Hindlimb muscle (tissue), 1 donor: ENCODE measurements at places on chromosomes 16 and 17. TPM values are rescaled to one million over a fixed set of nuclear protein-coding genes. Genes with fewer than 3 reads are reported as not detected.

DNA sequence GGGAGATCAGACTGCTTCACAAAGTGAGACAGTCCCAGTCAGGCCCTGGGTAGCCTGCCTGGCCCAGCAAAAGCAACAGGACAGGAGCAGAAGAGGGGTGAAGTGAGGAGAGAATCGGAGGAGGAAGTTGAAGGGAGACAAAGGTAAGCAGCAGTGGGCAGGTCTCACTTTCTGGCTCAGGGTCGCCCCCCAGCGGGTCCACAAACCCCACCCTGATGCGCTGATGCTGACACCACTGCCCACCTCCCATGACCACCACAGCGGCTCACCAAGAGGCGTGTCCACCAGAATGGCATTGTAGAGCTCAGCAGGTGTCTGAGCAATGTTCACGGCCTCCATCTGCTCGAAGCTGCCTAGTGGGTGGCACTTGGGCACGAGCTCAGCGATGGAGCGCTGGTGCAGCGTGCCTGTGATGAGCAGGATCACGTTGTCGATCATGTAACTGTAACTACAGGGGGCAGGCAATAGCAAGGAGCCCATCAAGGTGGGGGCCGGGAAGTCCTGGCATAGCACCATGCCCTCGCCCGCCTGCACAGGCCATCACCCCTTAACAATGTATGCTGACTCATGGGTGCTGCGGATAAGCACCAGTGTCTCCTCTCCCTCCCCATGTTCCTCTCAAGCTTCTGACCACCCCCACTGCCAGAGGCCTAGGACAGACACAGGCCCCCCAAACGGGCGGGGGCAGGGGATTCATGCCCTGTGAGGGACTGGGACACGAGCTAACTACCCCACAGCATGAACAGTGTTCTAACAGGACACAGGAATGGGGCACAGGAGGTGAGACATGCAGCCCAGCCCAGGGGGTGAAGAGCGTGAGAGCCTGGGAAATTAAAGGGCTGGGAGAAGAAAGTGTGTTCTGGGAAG lies 13.6 kb downstream of the HSD11B2 start:
- DNase-seq: no peak

DNA sequence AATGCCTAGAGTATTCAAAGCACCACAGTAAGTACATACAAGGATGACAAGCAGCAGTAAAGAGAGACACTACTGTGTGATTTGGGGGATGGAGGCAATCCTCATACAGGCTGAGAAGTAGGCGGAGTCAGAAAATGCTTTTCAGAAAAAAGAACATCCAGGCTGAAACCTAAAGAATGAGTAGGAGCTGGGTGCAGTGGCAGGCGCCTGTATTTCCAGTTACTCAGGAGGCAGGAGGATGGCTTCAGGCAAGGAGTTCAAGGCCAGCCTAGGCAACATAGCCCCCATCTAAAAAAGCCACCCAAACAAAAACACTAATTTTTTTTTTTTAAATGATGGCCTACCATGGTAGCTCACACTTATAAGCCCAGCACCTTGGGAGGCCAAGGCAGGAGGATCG lies 10.3 kb downstream of the KANSL1 start:
- no peak for DNase-seq

DNA sequence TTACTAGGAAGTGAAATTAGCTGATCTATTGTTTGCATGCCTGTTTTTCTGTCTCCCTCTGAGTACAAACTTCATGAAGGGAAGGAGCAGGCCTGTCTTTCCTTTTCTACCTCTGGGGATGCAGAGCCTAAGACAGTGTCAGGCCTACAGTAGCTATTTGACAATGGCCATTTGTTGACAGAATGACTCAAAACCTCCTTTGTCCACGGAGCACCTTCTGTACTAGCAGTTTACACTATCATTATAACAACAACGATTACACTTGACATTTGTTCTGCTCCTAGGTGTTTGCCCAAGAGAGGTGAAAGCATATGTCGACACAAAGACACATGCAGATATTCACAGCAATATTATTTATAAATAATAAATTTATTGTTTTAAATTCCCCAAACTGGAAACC lies 132.3 kb upstream of the IRX3 start:
- DNase-seq: no peak

- DNase-seq: no peak
Measured at GRCh38 chr16:73371584-73372319, 323.8 kb upstream of the ZFHX3 start.

DNA sequence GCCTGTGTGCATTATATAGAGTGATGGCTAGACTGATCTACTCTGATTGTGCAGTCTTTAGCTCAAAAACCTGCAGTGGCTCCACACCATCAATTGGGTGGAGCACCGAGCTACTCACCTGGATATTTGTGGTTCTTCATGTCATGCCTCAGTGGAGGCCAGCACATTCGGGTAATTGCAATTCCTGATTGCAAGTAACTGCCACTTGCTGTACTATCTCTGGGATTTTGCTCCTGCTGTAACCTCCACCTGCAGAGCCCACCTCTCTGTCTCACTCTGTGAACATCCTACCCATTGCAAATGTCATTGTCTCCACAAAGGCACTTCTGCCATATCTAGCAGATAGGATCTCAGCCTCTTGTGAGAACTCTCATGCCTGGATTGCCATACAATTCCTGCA lies 1.7 kb upstream of the CCL1 start:
- DNase-seq: no peak

DNA sequence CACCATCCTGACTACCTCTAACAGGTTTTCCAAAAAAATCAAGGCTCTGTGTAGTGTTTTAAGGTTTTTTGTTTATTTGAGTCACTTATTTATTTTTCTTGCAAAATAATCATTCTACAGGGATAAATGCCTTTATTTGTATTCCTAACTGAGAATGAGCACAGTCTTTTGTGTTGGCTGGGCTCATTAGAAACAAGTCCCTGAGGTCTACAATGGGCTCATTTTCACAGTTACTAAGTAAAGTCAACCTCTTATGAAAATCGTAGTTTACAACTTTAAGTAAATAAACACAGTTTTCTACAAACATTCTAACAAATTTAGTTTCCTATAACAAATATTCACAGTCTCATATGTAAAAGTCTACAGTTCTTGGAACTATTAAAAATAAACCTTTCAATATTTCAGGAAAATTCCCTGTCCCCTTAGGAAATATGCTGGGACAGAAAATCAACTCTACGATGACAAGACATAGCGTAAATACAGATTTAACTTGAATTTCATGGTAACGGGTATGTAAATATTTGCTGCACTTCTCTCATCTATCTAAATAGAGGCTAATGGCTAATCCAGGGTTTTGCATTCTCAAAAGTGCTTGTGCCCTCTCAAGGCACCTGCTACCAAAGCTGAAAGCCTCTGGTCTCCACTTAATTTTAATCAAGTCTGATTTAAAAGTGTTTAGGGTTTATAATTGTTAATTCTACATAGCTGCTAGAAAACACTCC lies 31.5 kb upstream of the CDH5 start:
- DNase-seq: no peak

DNA sequence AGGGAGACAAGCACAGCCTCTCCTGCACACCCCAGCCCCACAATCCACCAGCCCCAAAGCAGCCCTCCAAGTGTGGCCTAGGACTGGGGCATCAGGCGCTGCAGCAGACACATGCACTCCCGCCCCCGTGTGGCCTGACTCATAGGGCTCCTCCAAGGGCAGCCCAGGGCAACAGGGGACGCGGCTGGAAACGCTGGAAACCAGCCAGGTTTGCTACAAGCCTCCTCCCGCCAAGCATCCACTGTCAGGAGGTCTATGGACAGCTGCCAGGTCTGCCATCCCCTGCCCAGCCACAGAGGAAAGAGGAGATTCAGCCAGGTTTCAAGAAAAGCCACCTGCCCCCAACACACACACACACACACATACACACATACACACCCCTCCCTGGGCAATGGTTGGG lies 25.8 kb downstream of the SRCIN1 start:
- DNase-seq: no peak

GRCh38 chr16:4780235-4780634 lies 7.9 kb downstream of the SEPTIN12 start:
- no peak for DNase-seq

- no peak for DNase-seq
Measured at GRCh38 chr17:82957469-82957795, 117.6 kb upstream of the ZNF750 start.

GRCh38 chr16:29712809-29713208 lies 33.0 kb downstream of the C16orf54 start:
- DNase-seq: no peak

DNA sequence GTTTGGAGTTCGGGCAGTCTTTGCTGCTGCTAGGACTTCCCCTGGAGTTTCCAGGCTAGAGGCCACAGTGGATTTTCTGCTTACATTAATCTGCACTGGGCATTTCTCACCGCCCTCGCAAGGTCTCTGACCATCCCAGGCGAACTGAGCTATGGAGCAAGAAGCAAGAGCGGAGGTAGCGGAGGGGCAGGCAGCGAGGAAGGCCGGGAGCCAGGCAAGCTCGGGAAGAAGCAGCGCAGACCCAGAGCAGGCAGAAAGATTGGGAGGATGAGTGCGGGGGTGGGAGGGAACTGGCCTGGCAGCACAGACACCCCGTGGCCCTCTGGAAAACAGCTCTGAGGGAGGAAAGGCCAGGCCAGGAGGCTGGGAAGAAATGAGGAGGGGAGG lies 3.8 kb downstream of the COTL1 start:
- DNase-seq: no peak

DNA sequence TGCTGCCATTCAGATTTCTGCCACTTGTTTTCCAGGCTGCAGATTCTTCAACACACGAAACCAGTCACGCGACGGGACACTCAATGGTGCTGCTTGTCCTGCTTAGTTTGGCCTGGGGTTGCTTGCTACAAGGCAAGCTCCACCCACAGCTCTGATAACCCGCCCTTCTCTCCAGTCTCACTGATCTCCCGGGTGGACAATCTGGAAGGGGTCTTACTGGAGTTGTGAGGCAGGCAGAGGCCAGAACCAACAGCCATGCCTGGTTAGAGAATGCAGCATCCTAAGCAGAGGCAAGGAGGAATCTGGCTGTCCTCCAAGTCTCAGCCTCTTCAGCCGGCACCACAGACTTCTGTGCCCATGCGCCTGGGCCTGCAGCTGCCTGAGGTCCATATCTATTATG lies 119.1 kb downstream of the KCNJ12 start:
- no peak for DNase-seq

GRCh38 chr16:11412175-11412904 lies 67.1 kb downstream of the RMI2 start:
- no peak for DNase-seq

- DNase-seq: no peak
Measured at GRCh38 chr17:58669853-58670252, 22.0 kb downstream of the TEX14 start.

DNA sequence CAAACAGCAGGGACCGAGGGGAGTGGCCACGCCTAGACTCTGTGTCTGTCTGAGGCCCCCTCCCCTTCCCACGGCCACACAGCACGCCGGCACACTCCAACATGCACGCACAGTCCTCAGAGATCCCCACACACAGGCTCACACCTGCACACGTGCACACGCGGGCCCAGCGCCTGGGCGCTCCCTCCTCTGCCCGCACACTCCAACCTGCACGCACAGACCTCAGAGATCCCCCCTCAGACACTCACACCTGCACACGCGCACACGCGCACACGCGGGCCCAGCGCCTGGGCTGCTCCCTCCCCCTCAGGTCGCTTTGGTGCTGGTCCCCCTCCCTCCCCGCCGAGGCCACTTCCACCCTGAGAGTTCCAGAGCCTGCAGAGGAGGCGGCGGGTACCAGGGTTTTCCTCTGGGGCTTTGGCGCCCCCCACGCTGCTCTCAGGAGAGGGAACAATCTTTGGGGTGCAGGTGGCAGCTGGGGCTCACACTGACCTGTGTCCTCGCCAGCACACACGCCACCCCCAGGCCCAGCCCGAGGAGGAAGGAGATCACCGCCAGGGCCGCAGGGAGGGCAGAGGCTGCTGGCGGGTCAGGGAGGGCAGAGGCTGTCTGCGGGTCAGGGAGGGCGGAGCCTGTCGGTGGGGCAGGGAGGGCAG lies 1.6 kb downstream of the CD7 start:
- no peak for DNase-seq

DNA sequence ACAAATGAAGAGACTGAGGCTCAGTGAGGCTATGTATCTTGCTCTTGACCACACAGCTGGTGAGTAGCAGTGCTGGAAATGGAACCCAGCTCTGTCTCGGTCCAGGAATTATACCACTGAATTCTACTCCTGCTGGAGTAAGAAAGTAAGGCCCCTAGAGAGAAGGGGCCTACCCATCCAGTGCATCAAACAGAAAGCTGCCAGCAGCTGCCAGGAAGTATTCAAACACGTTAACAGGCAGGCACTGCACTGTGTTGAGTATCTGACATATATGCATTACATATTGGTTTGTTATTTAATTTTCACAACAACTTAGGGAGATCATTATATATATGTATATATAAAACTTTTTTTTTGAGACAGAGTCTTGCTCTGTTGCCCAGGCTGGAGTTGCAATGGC lies 4.0 kb downstream of the ARL5C start:
- DNase-seq: no peak

Gene SYT17
- 6.0 TPM for polyA plus RNA-seq

Gene SLC35B1
- polyA plus RNA-seq: 51.2 TPM

Gene OTOP2
- not detected for polyA plus RNA-seq

Gene FLII
- 181 TPM for polyA plus RNA-seq

Gene KRTAP2-2
- polyA plus RNA-seq: not detected

Gene CDH1
- 3.7 TPM for polyA plus RNA-seq

Gene NPIPA3
- 10.8 TPM for polyA plus RNA-seq

Gene CCDC92B
- polyA plus RNA-seq: 0.35 TPM
